ENCODE measurements at places on chromosomes 13 and 19.

DNA sequence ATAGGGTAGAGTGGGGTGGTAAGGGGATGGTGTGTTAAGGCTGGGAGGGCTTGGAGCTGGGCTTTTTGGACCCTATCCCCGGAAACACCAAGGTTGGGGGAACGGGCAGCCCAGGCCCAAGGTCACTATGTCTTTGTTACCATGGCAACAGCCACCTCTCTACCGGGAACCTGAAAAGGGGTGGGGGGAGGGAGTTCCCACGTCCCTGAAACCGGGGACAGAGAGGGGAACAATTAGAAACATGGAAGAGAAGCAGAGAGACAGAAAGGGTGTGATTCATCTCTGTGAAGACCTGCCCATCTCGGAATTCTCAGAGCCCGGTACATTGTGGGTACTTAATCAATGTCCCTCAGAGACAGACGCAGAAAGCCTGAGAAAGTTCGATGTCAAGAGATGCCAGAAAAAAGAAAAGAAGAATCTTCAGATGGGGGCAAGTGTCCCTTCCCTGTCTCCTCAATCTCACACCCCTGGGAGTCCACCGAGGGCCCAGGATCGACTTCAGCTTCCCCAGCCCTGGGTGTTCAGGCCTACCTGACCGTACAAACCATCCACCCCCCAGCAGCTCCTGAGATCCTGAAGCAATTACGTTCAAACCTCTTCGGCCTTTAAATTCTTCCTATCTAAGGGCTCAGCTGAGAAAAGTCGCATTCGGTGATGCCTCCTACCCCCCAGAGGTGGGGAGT lies 6.8 kb upstream of the LRFN1 start:
- H3K4me1 ChIP-seq, result peaks cover 54% of the 10 kb centered on the region
- H3K36me3 ChIP-seq, result peaks cover 6% of the 10 kb centered on the region
- H3K27ac ChIP-seq, result no peak overlapping the region
- no peaks in the 10 kb centered on the region for H3K27me3 ChIP-seq
- DNase-seq, result no peak

DNA sequence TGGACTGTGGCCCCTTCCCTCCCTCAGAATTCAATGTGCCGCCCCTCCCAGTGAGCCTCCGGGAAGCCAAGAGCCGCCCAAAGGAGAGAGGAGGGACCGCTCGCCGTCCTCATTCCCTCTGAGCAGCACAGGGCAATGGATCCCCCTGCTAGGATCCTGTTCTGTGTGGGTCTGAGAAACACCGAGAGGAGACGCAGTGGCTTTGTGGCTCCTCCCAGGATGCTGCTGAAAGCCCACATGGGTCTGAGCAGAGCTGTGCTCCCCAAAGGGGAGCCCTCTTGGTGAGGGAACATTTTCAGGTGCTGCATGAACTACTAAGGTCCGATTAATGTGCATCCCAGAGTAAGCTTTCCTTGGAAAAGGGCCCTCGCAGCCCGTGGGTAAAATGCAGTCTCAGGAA lies 30.4 kb downstream of the DHRS12 start:
- H3K4me3 ChIP-seq, result no peak overlapping the region
- no peaks in the 10 kb centered on the region for H3K4me1 ChIP-seq
- peaks cover 22% of the 10 kb centered on the region for H3K36me3 ChIP-seq
- no peak overlapping the region for H3K27ac ChIP-seq

DNA sequence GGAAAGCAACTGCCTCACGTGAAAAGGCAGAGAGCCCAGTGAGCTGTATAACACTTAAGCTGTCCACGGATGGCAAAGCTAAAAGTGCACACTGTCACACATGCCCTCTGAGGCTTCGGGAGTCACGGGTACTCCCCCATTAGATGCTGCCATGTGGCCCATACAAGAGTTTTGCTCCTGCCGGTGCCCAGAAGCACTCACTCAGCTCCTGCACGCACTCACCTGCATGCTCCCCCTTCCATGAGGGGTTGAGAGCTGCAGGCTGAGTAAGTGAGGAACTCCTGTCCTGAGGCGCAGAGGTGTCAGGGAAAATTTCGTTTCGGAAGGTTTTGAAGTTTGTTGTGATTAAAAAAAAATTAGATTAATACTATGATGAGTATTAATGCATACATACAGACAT lies 939.2 kb upstream of the ATXN8OS start:
- H3K27me3 ChIP-seq, result no peaks in the 10 kb centered on the region
- H3K4me3 ChIP-seq, result no peak overlapping the region
- no peaks in the 10 kb centered on the region for H3K4me1 ChIP-seq

DNA sequence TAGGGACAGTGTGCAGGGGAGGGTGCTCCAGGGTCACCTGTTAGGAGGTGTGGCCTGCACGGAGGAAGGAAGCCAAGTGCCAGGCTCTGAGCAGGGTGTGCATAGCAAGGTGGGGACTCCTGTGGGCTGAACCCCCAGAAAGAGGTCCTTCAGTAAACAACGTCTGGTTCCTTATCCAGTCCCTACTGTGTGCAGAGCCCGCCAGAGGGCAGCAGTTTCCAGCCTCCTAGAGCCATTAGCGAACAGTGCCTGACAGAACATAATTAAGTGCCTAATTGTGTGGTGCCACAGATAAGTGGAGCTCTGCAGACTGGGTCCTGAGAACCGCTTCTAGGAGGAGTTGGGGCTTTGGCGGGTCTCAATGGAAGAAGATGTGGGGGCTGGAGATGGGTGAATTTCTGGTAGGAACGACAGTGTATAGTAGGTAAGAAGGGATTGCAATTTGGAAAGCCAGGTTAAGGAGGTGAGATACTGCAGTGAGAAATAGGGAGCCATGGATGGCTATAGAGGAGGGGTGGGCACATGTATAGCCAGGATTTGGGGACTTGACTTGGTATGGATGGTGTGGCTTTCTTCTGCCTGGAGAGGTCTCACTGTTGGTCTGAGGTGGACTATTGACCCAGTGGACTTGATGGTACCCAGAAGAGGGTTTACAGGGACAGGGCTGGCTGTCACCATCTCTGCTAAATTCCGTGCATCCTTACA lies 323.1 kb downstream of the ZNF536 start:
- DNase-seq, result no peak
- H3K27ac ChIP-seq, result no peak overlapping the region
- peaks cover 35% of the 10 kb centered on the region for H3K27me3 ChIP-seq
- no peaks in the 10 kb centered on the region for H3K4me1 ChIP-seq

GRCh38 chr13:50526661-50527071 lies 316.8 kb downstream of the DLEU7 start:
- H3K4me1 ChIP-seq, result peaks cover 10% of the 10 kb centered on the region
- no peaks in the 10 kb centered on the region for H3K36me3 ChIP-seq
- no peak overlapping the region for H3K27ac ChIP-seq
- no peak for DNase-seq
- no peaks in the 10 kb centered on the region for H3K27me3 ChIP-seq

GRCh38 chr19:44548736-44549135 lies 19.3 kb upstream of the CEACAM20 start:
- H3K4me3 ChIP-seq, result no peak overlapping the region
- no peaks in the 10 kb centered on the region for H3K36me3 ChIP-seq
- peaks cover 6% of the 10 kb centered on the region for H3K27me3 ChIP-seq
- DNase-seq, result no peak
- no peaks in the 10 kb centered on the region for H3K4me1 ChIP-seq

GRCh38 chr13:100860866-100861265 lies 186.3 kb upstream of the TMTC4 start:
- no peak overlapping the region for H3K27ac ChIP-seq
- no peak for DNase-seq
- H3K4me1 ChIP-seq, result no peaks in the 10 kb centered on the region
- H3K4me3 ChIP-seq, result no peak overlapping the region

DNA sequence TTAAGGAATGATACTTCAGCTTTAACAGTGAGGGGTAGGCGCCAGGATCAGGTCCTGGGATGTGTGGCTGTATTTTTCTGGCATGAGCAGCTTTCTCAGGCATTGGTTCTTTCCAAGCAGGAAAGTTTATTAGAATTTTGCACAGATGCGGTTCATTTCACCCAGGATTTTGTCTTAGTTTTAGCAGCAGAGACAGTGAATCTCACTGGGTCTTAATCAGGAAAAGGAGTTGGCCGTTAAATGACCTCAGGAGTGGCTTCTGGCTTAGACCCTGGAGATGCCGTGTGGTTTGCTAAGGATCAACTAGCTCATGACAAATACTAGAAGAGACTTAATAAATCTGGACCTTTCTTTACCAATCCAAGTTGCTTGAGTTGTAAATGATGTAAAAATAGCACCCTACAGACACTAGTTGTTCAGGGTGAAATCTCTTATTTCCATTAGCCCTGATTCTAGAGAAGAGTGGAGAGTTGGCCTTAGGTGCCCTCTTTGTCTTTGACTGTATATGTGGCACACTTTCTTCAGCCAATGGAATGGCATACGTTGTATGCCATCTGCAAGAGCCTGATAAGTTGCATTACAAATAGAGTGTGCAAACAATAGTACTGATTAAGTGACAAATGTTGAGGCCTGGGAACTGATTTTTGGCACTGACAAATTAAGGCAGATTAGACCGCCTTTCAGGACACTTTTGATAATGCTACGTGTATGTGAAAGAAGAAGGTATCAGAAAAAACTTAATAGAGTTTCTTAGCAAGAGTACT lies 34.0 kb downstream of the LRCH1 start:
- no peaks in the 10 kb centered on the region for H3K4me1 ChIP-seq
- H3K27me3 ChIP-seq, result no peaks in the 10 kb centered on the region
- DNase-seq, result no peak
- H3K27ac ChIP-seq, result no peak overlapping the region
- no peak overlapping the region for H3K4me3 ChIP-seq

GRCh38 chr19:32858155-32858554 lies 11.4 kb downstream of the SLC7A9 start:
- no peaks in the 10 kb centered on the region for H3K36me3 ChIP-seq
- H3K27ac ChIP-seq, result no peak overlapping the region
- no peak for DNase-seq
- no peak overlapping the region for H3K4me3 ChIP-seq

DNA sequence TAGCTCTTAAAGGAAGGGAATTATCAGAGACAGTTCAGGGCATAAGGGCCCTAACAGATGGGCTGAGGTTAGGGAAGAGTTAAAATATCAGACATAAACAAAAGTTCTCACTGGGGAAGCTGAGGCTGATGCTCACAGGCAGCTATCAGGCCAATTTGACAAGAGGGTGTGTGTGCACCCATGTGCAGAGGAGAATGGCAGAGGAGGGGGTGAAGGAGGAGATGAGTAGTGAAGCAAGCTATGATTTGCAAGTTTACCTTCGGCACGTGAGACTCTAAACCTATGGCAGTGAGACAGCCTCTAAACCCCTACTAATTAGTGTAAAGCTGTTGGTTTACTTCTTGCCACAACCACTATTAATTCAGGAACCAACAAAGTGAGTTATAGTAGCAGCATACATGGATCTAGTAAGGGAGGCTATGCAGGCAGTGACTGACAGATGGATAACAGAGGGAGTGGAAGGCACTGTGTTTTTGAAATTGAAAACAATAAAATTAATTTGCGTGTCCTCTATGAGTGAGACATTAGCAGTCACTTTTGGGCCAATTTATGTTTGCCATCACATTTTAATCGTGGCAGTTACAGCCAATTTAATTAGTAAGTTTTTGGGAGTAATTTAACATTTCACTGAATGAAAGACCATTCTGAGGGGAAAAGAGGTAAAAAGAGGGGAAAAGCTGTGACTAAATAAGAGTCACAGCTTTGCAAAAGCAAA lies 99.6 kb upstream of the HTR2A start:
- no peaks in the 10 kb centered on the region for H3K27me3 ChIP-seq
- no peak overlapping the region for H3K4me3 ChIP-seq
- H3K36me3 ChIP-seq, result no peaks in the 10 kb centered on the region
- DNase-seq, result no peak
- H3K4me1 ChIP-seq, result no peaks in the 10 kb centered on the region
- no peak overlapping the region for H3K27ac ChIP-seq

- H3K27ac ChIP-seq, result no peak overlapping the region
- no peaks in the 10 kb centered on the region for H3K27me3 ChIP-seq
- DNase-seq, result no peak
- H3K4me1 ChIP-seq, result no peaks in the 10 kb centered on the region
- no peak overlapping the region for H3K4me3 ChIP-seq
- H3K36me3 ChIP-seq, result no peaks in the 10 kb centered on the region
Observed at GRCh38 chr13:104086210-104086609, 1020.0 kb upstream of the SLC10A2 start.

DNA sequence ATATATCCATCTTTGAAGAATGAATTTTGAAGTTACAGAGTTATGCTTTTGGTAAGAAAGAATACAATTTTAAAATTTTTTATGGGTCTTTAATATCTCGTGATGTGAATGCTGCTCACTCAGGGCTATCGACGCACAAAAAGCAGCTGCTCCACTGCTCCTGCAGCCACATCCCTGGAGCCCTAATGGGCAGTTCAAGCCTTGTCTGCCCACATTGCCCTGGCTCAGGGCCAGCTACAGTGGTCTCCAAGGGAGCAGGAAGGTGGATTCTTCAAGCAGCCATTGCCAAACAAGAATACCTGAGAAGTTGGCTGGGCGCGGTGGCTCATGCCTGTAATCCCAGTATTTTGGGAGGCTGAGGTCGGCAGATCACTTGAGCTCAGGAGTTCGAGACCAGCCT lies 85.8 kb downstream of the IPO5 start:
- H3K36me3 ChIP-seq, result no peaks in the 10 kb centered on the region
- DNase-seq, result no peak
- no peaks in the 10 kb centered on the region for H3K4me1 ChIP-seq
- H3K4me3 ChIP-seq, result no peak overlapping the region
- H3K27ac ChIP-seq, result no peak overlapping the region

DNA sequence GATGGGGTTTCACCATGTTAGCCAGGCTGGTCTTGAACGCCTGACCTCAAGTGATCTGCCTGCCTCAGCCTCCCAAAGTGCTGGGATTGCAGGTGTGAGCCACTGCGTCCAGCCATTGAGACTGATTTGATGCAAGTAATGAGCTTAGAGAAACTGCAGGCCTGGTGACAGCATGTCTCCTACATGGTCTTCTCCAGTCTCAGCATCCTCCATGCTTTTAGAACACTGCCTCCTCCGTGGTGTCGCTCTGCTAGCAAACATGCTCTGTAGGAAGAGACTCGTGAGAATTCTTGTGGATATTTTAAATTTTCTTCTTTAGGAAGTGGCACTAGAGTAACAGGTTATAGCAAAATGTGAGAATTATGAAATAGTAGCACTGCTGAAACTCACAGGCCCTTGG lies 37.1 kb downstream of the TPT1 start:
- DNase-seq, result no peak
- no peak overlapping the region for H3K4me3 ChIP-seq
- H3K27ac ChIP-seq, result no peak overlapping the region
- peaks cover 8% of the 10 kb centered on the region for H3K4me1 ChIP-seq

- no peaks in the 10 kb centered on the region for H3K4me1 ChIP-seq
- peaks cover 12% of the 10 kb centered on the region for H3K36me3 ChIP-seq
- H3K27ac ChIP-seq, result no peak overlapping the region
- H3K27me3 ChIP-seq, result no peaks in the 10 kb centered on the region
Observed at GRCh38 chr19:35618857-35619256, 6.3 kb downstream of the HAUS5 start.

DNA sequence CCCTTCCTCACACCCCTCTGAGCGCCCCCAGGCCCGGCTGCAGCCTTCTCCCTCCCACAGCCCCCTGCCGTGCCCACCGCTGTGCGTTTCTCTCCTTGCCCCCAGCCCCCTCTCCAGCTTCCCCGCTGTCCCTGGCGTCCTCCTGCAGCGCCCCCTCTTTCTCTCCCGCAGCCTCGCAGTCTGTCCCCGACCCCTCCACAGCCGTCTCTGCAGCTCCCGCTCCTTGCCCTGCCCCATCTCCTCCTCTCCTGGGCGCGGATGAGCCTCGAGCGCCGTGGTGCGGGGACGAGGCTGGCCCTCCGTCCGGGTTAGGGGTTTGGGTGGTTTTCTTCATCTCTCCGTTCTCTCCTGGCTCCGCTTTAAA lies 1.1 kb downstream of the KMT5C start:
- no peak for DNase-seq
- H3K4me1 ChIP-seq, result peaks cover 31% of the 10 kb centered on the region

Data from T-cell (primary cell).